ENCODE measurements at places on chromosomes 1 and 21. TPM values are rescaled to one million over a fixed set of nuclear protein-coding genes. Genes with fewer than 3 reads are reported as not detected.

DNA sequence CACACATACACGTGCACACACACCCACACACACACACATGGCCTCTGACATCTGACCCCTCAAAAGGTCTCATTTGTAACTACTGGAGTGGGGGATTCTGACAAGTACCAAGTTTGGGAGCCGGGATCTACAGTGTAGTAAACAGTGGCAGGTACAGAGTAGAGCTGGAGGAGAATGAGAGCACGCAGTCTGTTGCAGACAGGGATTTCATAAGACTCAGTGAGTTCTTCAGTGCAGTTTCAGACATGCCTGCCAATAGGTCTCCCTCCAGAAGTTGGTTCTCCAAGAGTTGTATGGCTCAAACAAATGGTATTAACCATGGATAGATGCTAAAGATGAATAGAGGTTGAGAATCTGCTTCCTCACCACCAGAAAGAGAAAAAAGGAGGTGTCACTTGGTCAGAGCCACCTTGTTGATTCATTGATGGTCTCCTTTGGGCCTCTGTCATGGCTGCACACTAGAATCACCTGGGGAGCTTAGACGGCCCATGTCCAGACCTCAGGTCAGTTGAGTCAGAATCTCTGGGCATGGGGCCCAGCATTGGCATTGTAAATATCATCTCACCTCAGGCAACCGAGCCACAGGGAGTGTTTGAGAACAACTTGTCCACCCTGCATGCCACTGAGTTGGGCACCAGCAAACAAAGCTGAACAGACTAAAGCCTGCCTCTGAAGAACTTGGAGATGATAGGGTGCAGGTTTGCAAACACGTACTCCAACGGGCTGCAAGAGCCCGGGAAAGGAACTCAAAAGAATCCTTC is 122.1 kb downstream of the EDEM3 start:
- H3K4me1 ChIP-seq: peaks cover 18% of the 10 kb centered on the region
- no peaks in the 10 kb centered on the region for H3K27me3 ChIP-seq
- DNase-seq: peak; percentile 96

DNA sequence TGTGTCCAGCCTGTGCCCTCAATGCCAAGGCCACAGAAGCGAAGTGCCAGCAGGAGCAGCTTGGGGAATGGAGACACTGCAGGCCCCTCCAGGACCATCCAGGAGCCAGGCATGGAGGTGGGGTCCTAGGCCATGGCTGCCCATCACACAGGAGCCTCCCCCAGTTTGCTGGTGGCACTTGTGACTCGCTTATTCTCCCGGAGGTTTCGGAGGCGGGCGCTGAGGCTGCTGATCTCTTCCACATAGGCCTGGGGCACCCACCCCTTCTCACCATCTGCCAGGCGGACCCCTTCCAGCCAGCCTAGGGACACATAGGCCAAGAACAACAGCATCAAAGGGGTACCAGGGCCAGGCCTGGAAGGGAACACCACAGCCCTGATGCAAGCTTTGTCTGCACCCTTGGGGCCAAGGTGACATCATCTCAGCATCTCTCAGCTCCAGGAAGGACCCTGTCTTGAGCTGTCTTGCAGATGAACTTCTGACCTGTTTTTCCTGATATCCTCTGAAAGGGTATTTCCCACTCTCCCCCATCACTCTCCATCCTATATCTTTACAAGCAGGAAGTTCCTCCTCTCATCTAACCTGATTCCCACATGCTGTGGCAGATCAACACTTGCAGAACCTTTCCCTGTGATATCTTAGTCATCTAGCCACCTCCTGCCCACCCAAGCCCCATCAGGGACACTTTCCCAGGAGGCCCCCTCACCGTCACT is 13.9 kb downstream of the ARHGEF19 start:
- H3K4me3 ChIP-seq: no peak overlapping the region
- no peaks in the 10 kb centered on the region for H3K27me3 ChIP-seq
- H3K4me1 ChIP-seq: no peaks in the 10 kb centered on the region
- no peak overlapping the region for H3K27ac ChIP-seq
- no peaks in the 10 kb centered on the region for H3K36me3 ChIP-seq

DNA sequence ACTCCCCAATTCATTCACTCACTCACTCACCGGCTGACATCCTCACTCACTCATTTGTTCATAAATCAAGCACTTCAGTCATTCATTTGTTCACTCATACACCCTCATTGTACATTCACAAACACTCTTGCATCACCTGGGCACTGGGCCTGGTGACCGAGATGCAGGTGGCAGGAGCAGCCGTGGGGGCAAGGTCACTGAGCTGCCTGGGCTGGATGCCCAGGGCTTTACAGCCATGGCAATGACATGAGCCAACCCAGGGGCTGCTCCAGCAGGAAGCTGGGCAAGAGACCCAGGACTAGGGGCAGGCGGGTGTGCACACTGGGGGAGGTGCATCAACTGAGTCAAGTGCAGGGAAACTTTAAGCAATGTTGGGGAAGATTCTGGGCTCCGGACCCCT is 113.6 kb upstream of the IGSF21 start:
- no peaks in the 10 kb centered on the region for H3K36me3 ChIP-seq
- H3K4me1 ChIP-seq: no peaks in the 10 kb centered on the region
- H3K4me3 ChIP-seq: no peak overlapping the region
- no peak for DNase-seq
- no peak overlapping the region for H3K27ac ChIP-seq

- peak overlapping the region; percentile 26 for H3K27ac ChIP-seq
- DNase-seq: no peak
- H3K36me3 ChIP-seq: no peaks in the 10 kb centered on the region
- no peak overlapping the region for H3K4me3 ChIP-seq
Observed at GRCh38 chr1:30895382-30895943, 13.1 kb downstream of the SDC3 start.

Gene INSRR
- 3.0 TPM for total RNA-seq

Gene GPR61
- total RNA-seq: 1.2 TPM
